ENCODE measurements at places on chromosomes 3 and 15. TPM values are rescaled to one million over a fixed set of nuclear protein-coding genes. Genes with fewer than 3 reads are reported as not detected.

The SAXO2 gene
- total RNA-seq: 4.0 TPM

The C15orf39 gene
- 17.9 TPM for total RNA-seq

The RNF13 gene
- total RNA-seq: 77.3 TPM

GRCh38 chr3:10310578-10310977 lies 10.3 kb downstream of the SEC13 start:
- no peaks in the 10 kb centered on the region for H3K27me3 ChIP-seq
- no peak overlapping the region for H3K27ac ChIP-seq
- no peaks in the 10 kb centered on the region for H3K4me1 ChIP-seq
- peaks cover 8% of the 10 kb centered on the region for H3K36me3 ChIP-seq

DNA sequence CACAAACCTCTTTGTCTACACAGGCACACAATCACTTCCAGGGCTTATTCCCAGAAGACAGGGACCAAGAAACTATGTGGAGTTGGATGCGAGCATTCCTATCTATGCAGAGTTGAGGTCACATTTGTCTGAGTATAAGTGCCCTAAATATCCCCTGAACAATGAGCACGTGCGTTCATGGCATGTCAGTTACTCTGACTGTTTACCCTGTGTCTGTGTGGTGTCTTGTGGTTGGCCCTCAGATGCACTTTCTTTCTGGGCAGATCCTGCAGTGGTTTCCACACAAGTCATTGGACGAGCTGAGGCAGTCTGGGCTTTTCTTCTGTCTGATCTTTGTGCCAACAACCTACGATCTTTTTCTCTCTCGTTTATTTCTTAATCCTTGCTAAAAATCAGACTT lies 134.5 kb downstream of the FBN1 start:
- no peaks in the 10 kb centered on the region for H3K36me3 ChIP-seq
- H3K4me1 ChIP-seq: no peaks in the 10 kb centered on the region
- no peak overlapping the region for H3K4me3 ChIP-seq
- H3K27ac ChIP-seq: no peak overlapping the region

- no peaks in the 10 kb centered on the region for H3K4me1 ChIP-seq
- DNase-seq: no peak
- no peak overlapping the region for H3K27ac ChIP-seq
- no peaks in the 10 kb centered on the region for H3K27me3 ChIP-seq
Observed at GRCh38 chr3:165919284-165919683, 82.1 kb upstream of the BCHE start.

GRCh38 chr3:53812434-53812833 lies 33.8 kb downstream of the CHDH start:
- H3K27me3 ChIP-seq: no peaks in the 10 kb centered on the region
- no peaks in the 10 kb centered on the region for H3K4me1 ChIP-seq
- no peak for DNase-seq
- no peaks in the 10 kb centered on the region for H3K36me3 ChIP-seq
- no peak overlapping the region for H3K27ac ChIP-seq

DNA sequence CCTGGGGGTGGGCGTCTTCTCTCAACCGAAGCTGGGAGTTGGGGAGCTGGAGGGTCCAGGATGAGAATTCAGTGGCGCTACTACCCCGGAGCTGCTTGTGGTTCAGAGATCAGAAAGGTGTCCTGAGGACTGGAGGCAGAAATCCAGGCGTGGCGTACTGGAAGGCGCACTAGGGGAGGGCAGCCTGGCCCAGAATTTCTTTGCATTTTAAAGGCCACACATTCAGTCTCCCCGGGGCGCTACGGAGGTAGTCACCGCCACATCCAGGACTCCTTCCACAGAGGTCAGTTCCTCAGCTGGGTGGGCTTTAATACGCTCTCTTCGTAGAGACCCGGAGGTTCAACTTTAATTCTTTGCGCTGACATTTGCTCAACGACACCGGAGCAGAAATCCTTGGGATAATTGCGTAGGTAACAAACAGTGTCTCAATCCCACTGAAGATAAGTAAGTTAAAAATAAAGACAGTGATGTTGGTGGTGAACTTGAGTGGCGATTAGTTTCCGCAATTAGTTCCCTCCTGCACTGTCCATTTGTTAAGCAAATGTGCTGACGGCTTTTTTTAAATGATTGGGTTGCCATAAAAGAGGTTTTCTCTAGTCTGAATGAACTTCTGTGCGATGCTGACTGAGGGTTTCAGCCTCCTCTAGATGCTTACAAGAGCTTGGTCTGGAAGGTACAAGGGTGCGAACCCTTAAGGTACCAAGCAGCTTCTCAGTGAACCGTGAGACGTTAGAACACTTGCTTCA lies 535 bp downstream of the MCTP2 start:
- peak overlapping the region; percentile 75 for H3K4me3 ChIP-seq
- H3K27ac ChIP-seq: peak overlapping the region; percentile 84
- H3K36me3 ChIP-seq: no peaks in the 10 kb centered on the region
- H3K27me3 ChIP-seq: no peaks in the 10 kb centered on the region
- no peaks in the 10 kb centered on the region for H3K4me1 ChIP-seq

GRCh38 chr15:100929641-100930042 lies 10.5 kb downstream of the LRRK1 start:
- peak; percentile 49 for DNase-seq
- H3K4me1 ChIP-seq: no peaks in the 10 kb centered on the region
- H3K36me3 ChIP-seq: no peaks in the 10 kb centered on the region
- no peak overlapping the region for H3K4me3 ChIP-seq
- no peaks in the 10 kb centered on the region for H3K27me3 ChIP-seq

- H3K27me3 ChIP-seq: no peaks in the 10 kb centered on the region
- DNase-seq: peak; percentile 25
- H3K4me1 ChIP-seq: no peaks in the 10 kb centered on the region
- no peak overlapping the region for H3K4me3 ChIP-seq
Observed at GRCh38 chr3:48765376-48765775, 48.4 kb upstream of the IP6K2 start.

- no peaks in the 10 kb centered on the region for H3K36me3 ChIP-seq
- H3K4me3 ChIP-seq: no peak overlapping the region
- no peaks in the 10 kb centered on the region for H3K27me3 ChIP-seq
- H3K4me1 ChIP-seq: no peaks in the 10 kb centered on the region
- H3K27ac ChIP-seq: no peak overlapping the region
Observed at GRCh38 chr3:159818997-159819500, 169.6 kb upstream of the IL12A start.

- H3K36me3 ChIP-seq: no peaks in the 10 kb centered on the region
- H3K4me3 ChIP-seq: no peak overlapping the region
- H3K4me1 ChIP-seq: no peaks in the 10 kb centered on the region
- no peaks in the 10 kb centered on the region for H3K27me3 ChIP-seq
- H3K27ac ChIP-seq: no peak overlapping the region
- DNase-seq: no peak
Observed at GRCh38 chr15:91887921-91888373, 34.4 kb downstream of the SLCO3A1 start.

DNA sequence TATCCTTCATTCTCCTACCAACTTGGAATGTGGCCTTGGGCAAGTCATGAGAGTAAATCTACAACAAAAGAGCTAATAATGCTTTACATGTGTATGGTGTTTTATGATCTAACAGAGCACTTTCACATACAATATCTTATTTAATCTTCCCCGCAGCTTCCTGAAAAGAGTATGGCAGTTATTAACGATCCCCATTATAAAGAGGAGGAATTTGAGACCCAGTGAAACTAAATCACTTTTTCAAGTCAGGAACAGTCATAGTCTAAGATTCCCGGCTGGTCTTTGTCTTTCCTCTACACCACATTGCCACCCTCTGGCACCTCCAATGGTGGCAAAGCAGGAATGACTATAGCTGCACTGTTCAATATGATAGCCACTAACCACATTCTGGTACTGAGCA lies 69.7 kb upstream of the CMSS1 start:
- H3K36me3 ChIP-seq: no peaks in the 10 kb centered on the region
- DNase-seq: no peak
- no peaks in the 10 kb centered on the region for H3K4me1 ChIP-seq
- no peak overlapping the region for H3K27ac ChIP-seq
- H3K4me3 ChIP-seq: no peak overlapping the region

GRCh38 chr15:71888797-71889196 lies 78.4 kb downstream of the NR2E3 start:
- H3K36me3 ChIP-seq: no peaks in the 10 kb centered on the region
- no peak overlapping the region for H3K4me3 ChIP-seq
- H3K27me3 ChIP-seq: no peaks in the 10 kb centered on the region
- DNase-seq: no peak
- H3K4me1 ChIP-seq: no peaks in the 10 kb centered on the region

DNA sequence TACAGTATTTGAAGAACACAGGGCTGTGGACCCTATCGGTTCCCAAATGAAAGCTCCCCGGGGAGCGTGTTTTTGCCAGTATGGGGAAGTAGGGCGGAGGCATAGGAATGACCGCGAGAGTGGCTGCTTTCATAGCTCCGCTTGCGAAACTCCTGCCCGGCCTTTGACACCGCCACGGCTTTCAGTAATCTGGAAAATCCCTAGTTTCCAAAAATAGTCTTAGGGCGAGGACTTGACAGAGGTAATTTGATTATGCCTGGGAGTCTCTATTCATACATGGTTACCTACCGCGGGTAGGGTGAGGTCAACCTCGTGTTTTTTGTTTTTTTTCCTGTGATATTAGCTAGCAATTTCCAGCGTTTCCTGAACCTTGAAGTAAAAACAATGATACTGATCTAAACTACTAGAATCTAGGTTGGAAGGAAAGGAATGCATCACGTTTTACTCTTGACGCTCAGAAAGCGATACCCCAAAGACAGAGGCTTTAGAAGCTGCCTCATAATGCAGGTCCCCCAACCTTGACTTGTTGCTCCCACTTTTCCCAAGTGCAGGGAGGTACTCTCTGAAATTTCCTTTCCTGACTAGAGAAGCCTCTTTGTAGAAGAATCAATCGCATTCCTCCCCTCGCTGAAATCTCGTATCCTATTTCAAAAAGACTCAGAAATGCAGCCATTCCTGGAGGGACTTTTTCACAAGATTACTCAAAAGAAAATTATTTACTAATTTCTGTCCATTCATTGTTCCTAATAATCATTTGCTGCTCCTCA lies 894 bp upstream of the CCNL1 start:
- H3K36me3 ChIP-seq: no peaks in the 10 kb centered on the region
- H3K4me1 ChIP-seq: peaks cover 7% of the 10 kb centered on the region
- DNase-seq: peak; percentile 72
- H3K4me3 ChIP-seq: peak overlapping the region; percentile 99
- H3K27me3 ChIP-seq: no peaks in the 10 kb centered on the region

DNA sequence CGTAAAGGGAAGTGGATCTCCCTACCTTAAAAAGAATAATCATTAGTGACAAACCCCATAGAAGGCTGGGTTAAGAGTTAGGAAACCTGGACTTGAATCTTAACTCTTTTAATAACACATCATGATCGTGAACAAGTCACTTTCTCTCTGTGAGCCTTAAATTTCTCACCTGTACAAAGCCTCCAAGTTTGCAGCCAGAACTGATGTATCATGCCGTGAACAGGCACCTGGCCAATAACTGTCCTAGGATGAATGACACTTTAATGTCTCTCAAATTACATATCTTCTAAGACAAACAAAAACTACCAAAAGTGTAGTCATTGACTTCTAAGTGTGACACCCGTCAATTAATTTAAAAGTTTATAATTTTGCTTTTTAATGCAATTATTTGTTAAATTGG lies 3.9 kb downstream of the UPK1B start:
- H3K4me1 ChIP-seq: no peaks in the 10 kb centered on the region
- no peaks in the 10 kb centered on the region for H3K36me3 ChIP-seq
- H3K27me3 ChIP-seq: no peaks in the 10 kb centered on the region
- no peak overlapping the region for H3K4me3 ChIP-seq
- DNase-seq: no peak
- H3K27ac ChIP-seq: no peak overlapping the region

- H3K27me3 ChIP-seq: no peaks in the 10 kb centered on the region
- no peaks in the 10 kb centered on the region for H3K36me3 ChIP-seq
- no peak overlapping the region for H3K27ac ChIP-seq
Observed at GRCh38 chr3:146449613-146450012, 19.7 kb downstream of the PLSCR2 start.

DNA sequence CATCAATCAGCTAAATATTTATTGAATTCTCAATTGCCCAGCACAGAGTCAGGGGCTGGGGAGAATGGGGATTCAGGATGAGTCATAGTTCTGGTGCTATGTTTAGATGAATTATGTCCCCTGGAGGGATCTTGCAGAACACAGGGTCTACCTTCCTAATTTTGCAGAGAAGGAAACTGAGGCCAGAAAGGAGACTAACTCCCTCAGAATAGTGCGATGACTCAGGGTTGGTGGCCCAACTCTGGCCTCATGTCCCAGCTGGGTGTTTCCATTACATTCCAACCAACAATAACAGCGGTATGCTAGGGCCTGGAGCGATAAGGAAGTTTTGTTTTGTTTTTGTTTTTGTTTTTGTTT lies 270.9 kb downstream of the TLE3 start:
- no peak overlapping the region for H3K27ac ChIP-seq
- H3K36me3 ChIP-seq: no peaks in the 10 kb centered on the region
- DNase-seq: no peak
- no peaks in the 10 kb centered on the region for H3K4me1 ChIP-seq
- no peak overlapping the region for H3K4me3 ChIP-seq
- H3K27me3 ChIP-seq: no peaks in the 10 kb centered on the region

DNA sequence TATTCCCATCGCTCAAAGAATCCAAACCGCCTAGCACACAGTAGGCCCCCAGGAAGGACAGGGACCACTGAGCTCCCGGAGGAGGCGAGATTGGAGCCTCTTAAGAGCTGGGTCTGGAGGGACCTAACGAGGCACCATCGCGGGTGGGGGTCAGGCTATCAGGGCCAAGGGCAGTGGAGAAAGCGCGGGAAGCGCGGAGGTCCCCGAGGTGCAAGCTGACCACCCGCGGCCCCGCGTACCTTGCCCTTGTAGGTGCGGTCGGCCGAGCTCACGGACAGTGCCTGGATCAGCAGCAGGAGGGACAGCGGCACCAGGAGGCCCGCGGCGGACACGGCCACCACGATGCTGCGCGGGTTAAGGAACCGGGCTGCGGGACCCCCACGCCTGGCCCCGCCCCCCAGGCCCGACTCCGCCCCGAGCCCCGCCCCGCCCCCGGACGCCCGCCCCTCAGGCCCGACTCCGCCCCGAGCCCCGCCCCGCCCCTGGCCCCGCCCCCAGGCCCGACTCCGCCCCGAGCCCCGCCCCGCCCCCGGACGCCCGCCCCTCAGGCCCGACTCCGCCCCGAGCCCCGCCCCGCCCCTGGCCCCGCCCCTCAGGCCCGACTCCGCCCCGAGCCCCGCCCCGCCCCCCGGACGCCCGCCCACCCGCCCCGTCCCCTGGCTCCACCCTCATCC lies 3.9 kb downstream of the ZDHHC19 start:
- H3K4me1 ChIP-seq: no peaks in the 10 kb centered on the region
- DNase-seq: no peak
- no peak overlapping the region for H3K27ac ChIP-seq
- peak overlapping the region; percentile 16 for H3K4me3 ChIP-seq
- no peaks in the 10 kb centered on the region for H3K27me3 ChIP-seq

DNA sequence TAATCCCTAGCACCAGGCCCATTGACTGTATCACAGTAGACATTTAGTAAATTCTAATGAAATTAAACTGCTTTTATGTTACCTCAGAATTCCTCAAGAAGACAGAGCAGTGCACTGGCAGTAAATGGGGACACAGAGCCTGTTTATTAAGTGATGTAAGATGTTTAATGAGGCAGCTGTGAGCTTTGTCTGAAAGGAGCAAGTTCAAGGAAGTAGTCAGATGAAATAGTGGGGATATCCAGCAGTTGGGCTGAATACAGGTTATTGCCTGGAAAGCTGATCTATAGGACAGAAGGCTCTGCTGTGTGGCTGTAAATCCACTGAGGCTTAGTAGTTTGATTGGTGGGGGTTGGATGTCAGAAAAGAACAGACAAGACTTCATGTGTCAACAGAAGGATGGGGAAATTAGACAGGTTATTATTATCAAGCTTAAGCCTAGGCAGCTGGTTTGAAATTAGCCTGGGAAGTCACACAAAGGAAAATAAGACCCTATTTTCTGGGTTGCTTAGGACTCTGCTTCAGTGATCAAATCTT lies 62.2 kb downstream of the PFN2 start:
- no peak for DNase-seq
- H3K4me3 ChIP-seq: no peak overlapping the region
- H3K27ac ChIP-seq: no peak overlapping the region
- no peaks in the 10 kb centered on the region for H3K27me3 ChIP-seq
- no peaks in the 10 kb centered on the region for H3K36me3 ChIP-seq
